H7 (cell line): ENCODE measurements at places on chromosomes 7 and 10. TPM values are rescaled to one million over a fixed set of nuclear protein-coding genes. Genes with fewer than 3 reads are reported as not detected.

Gene TFR2
- 2.0 and 4.4 TPM in 2 replicates for total RNA-seq

Gene MYOZ1
- total RNA-seq, result 2.0 and 2.8 TPM in 2 replicates

Gene CPEB3
- total RNA-seq, result 0.62 and 0.92 TPM in 2 replicates

Gene BTBD16
- 0.15 and 0.42 TPM in 2 replicates for total RNA-seq

GRCh38 chr10:98088186-98088971 lies 46.1 kb upstream of the R3HCC1L start:
- DNase-seq, result no peak

DNA sequence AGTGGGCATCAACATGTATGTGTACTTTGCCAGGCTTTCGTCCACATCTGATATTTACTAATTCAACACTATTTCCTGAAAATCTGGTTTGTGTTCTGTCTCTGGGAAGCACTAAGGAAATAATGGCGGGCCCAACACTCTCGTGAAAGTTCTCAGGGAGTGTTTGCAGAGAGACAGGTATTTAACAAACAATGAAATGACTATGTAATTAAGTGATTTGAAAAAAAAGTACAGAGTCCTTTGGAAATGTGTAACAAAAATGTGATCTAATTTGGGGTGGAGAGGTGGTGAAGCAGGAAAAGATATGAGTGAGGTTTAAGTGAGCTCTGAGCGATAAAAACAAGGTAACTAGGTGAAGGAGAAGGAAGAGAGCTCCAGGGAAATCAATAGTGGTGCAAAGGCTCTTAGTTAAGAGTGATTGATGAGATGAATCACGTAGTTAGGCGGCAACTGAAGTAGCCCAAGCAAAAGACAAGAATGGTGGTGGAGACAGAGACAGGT lies 95.3 kb upstream of the DNAJB12 start:
- no peak for DNase-seq

DNA sequence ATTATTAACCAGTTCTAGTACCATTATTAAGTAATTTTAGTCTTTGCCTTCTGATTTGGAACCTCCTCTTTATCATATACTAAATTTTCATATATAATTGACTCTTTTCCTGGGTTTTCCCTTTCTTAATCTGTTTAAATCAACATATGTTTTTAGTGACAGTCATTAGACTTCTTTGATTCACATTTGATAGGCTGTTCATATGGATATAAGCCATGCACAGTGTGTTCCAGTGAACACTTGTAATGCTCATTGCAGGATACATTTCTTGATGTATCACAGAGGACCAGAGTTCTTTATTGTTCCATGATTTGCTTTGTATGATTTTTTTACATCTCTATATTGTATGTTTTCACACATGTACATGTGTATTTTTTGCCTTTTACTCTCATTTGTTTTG lies 114.0 kb downstream of the MLLT10 start:
- DNase-seq, result no peak

- no peak for DNase-seq
These were observed 126.4 kb downstream of the ADCY1 start for GRCh38 chr7:45700556-45700955.

- DNase-seq, result peak; percentile 49
These were observed 93.5 kb upstream of the DIP2C start for GRCh38 chr10:782751-783648.

- no peak for DNase-seq
These were observed 119.9 kb downstream of the HPSE2 start for GRCh38 chr10:99115703-99116102.

DNA sequence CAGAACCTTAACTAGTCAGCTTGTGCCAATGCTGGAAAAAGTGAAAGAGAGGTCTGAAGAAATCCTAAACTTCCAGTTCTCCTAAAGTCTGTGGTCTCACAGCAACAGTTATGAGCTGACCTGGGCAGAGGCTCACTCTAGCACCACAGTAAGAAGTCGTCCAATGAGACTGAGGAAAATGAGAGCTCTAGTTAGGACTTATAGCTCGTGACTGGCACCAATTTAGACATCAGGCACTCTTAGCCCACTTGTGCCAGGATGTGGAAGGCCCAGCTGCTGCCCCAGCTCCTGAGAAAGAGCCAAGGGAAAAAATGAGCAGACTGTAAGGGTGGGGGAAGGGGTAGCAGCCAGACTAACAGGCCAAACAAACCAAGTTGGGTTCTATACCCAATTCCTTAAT lies 7.6 kb downstream of the MMS19 start:
- DNase-seq, result no peak

DNA sequence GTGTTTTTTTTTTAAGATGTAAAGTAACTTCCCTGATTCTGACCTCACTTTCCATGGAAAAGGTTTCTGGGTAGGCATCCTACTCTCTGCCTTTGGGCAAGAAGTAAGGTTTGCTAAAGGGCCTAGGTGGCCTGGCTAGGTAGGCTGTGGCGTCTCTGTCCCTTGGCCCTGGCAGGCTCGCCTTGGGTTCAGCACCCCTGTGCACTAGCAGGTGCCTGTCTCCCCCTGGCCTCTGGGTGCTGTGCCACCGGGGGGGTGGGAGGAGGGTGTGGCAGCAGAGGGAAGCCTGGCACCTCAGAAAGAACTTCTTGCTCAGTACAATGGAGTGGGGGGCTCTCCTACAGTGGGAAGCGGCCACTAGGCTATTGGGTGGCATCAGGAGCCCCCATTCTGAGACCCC lies 14.0 kb downstream of the TECPR1 start:
- no peak for DNase-seq

GRCh38 chr7:75847707-75848106 lies 31.1 kb upstream of the RHBDD2 start:
- no peak for DNase-seq

- no peak for DNase-seq
These were observed 38.4 kb upstream of the PDE1C start for GRCh38 chr7:32108651-32109050.

DNA sequence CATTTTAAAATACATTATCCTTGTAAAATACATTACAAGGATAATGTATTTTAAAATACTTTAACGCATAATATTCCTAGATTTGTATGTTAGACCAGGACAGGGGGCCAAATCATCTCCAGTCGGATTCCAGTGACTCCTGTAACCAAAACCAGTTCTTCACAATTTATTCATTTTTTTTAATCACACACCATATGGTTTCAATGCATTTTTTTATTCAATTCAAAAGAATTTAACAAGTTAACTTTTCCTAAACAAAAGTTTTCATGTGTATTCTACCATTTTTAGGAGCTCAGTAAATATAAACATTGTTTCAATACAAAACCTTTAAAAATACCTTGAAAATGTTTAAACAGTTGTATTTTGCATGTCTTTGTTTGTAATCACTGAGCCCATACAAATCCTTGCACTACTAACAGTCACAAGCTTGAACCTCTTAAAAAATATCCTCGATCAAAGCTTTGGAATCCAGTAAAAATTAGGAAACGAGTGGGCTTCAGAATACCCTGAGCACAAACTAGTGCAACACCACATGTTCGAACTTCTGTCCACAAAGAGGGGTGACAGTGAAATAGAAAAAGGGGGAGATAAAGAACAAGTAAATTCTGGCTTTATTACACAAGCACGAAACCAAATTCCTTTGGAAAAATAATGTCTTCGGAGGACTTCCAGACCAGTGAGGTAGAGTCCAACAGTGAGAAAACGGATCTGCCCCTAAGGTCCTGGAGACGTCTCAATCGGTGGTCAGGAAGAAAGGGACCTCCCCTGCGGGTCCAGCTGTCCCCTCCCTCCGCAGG lies 1.6 kb downstream of the CCDC71L start:
- DNase-seq, result no peak

DNA sequence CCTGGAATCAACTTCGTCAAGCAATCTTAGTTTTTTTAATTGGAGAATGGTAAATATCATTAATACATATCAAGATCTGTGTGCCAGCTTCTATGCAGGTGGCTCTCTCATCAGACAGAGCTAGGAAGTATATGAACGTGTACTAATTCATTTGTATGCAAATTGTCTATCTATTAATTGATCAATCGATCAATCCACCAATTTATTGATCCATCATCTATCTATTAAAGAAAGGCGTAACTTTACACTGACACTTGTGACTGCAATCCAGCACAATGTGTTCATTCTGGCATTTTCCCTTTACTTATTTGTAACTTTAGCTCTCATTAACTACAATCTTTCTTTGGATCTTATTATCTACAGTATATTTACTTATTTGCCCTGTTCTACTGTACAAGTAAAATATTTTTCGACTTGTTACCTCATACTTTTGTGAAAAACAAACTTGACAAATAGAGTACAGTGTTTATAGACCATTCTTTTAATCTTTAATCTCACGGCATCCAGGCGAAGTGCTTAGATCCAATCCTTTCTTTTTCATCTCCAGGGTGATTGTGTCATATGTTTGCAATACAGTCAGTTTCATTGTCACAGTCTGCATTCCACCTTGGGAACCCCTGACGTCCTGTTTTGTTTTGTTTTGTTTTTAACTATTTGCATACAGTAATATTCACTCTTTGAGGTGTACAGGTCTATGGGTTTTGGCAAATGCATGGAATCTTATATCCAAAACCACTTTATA lies 22.0 kb upstream of the GHRHR start:
- no peak for DNase-seq

DNA sequence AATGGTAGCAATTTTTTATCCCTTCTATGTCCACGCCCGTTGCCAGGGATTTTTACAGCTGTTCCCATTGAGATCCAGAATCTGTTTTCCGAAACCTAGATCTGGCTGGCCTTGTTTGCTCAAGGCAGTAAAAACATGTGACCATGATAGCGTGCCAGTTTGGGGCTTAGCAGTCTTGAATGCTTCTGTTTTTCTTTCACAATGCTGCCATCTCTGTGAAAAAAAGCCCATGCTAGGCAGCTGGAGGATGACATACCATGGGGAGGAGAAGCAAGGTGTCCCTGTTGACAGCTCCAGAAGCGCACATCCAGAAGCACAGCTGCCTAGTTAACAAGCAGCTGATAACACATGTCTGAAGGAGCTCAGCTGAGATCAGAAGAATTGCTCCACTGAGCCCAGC lies 2.2 kb upstream of the ZNF92 start:
- DNase-seq, result no peak
